ENCODE measurements at places on chromosomes 7 and 10. TPM values are rescaled to one million over a fixed set of nuclear protein-coding genes. Genes with fewer than 3 reads are reported as not detected.

GALNT17 gene
- not detected for total RNA-seq

LIPN gene
- total RNA-seq, result not detected

CPA2 gene
- total RNA-seq, result not detected

OR6B1 gene
- not detected for total RNA-seq

CUBN gene
- 0.25 TPM for total RNA-seq

EIF3A gene
- total RNA-seq, result 156 TPM

GNAT3 gene
- not detected for total RNA-seq

KIN gene
- total RNA-seq, result 10.3 TPM
